ENCODE measurements at places on chromosomes 5 and 9.

DNA sequence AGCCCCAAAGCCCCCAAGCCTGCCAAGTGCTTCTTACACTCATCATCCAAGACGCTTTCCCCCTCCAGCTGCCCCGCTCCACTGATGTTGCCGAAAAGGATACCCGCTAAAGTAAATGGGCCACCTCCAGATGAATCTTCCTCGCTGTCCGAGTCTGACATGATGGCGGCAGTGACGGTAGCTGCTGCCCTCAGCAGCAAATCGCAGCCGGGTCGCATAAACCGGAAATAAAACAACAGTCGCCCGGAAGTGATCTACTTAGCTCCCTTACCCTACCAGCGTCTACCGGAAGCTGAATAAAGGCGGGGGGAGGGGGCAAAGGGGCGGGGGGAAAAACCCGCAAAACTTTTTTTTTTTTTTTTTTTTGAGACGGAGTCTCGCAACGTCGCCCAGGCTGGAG, at the start of gene TAF1L:
TSS of gene TAF1L (minus strand) at position 308 of the 400 bp plus-strand sequence. CDS start at position 218, 90 bp downstream.
- no peak for DNase-seq

- no peak for DNase-seq
Measured at GRCh38 chr9:96619124-96619465, 548 bp downstream of the CDC14B start.

- no peak for DNase-seq
Measured at GRCh38 chr5:161411156-161411555, 135.4 kb downstream of the GABRB2 start.

DNA sequence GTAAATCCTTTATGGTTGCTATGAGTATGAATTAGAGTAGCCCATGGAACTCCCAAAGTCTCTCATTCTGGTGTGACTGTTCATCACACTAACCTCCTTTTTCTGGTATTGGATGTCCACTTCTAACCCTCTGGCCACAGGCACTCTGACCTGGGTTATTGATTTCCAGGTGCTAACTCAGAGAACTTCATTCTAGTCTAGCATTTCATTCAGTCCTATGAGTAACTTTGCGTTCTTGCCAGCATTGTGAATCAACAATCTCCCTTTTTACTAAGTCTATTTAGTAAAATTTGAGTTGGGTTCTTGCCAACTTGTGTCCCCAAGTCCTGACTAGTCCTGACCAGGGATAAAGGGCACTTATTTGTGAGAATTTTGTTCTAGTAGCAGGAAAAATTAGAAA, 103.5 kb downstream of the SNX18 start:
- no peak for DNase-seq
